Smooth muscle cell of bladder (primary cell): ENCODE measurements at places on chromosomes 16 and 17. TPM values are rescaled to one million over a fixed set of nuclear protein-coding genes. Genes with fewer than 3 reads are reported as not detected.

Gene PPP1R9B
- 25.6 and 41.8 TPM in 2 replicates for total RNA-seq

Gene BAIAP3
- total RNA-seq, result 0.28 TPM in 2 replicates

Gene FOXL1
- total RNA-seq, result 2.7 and 3.1 TPM in 2 replicates

Gene KRT28
- total RNA-seq, result not detected in 2 replicates

Gene SBK1
- total RNA-seq, result not detected in 2 replicates

Gene TNFRSF17
- not detected in 2 replicates for total RNA-seq

Gene BTBD17
- not detected in 2 replicates for total RNA-seq

Gene CMTM1
- total RNA-seq, result 1.3 and 1.8 TPM in 2 replicates

Gene FBXL16
- not detected in 2 replicates for total RNA-seq

Gene C17orf107
- total RNA-seq, result 4.3 and 6.1 TPM in 2 replicates

Gene RDM1
- 0.09 and 0.28 TPM in 2 replicates for total RNA-seq

Gene KRT25
- total RNA-seq, result not detected in 2 replicates

Gene ZNF689
- 3.8 and 4.4 TPM in 2 replicates for total RNA-seq
